Stimulated activated CD4-positive, alpha-beta T cell treated with anti-CD3 and anti-CD28 coated beads, Interleukin-1b, Interleukin-23, amount 100 ng/mL, for 1 hour (primary cell): ENCODE measurements at places on chromosomes 7 and 10.

GRCh38 chr7:91351374-91351773, 87.1 kb downstream of the FZD1 start:
- DNase-seq = no peak

DNA sequence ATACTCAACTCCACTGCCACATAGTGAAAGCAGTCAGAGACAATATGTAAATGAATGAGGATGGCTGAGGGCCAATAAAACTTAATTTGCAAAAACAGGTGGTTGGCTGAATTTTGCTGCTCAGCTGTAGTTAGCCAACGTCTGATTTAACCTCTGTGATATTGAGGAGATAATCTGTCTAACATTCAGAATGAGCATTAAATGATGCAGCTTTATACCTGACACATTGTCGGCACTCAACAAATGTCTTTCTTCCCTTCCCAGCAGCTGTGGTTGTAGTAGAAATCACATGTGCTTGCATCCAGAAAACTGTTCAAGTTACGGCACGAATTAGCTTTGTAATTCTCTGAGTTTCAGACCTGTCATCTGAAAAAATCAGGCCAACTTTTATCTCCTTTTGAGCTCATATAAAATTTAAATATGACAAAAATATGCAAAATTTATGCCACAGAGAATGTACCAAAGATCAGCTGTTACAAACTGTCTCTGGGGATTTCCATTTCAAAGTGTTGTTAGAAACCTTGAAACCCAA, 1239.7 kb downstream of the GATA3 start:
- DNase-seq = no peak

DNA sequence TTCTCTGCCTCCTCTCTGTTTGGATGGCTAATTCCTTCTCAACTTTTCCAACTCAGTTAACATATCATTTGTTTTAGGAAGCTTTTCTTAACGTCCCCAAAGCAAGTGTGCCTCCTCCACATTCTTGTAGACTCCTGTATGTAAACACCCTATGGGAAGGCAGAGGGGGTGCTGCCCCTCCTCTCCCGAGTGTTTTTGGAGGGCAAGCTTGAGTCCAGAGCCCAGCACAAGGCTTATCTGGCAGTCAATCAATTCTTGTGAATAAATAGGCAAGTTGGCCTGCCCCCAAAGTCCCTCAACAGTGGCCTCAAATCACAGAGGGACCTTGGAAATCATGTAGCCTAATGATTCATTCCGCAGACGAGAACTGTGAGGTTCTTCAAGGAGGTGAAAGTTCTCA, 305.6 kb downstream of the RPS24 start:
- DNase-seq = no peak

DNA sequence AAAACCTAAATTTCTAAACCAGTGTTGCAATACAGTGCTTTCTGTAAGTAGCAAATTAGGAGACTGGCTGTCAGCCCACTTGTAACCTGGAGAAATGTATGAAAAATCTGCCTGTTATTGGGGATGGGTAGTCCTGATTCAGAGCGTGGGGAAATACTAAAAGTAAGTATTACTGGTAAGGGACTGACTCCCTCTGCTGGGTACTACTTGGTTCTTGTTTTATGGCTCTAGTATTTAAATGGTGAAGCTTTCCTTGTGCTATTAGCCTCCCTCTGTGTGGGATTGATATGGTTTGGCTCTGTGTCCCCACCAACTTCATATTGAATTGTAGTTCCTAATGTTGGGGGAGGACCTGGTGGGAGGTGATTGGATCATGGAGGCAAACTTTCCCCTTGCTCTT, 886.1 kb downstream of the SORCS1 start:
- no peak for DNase-seq

DNA sequence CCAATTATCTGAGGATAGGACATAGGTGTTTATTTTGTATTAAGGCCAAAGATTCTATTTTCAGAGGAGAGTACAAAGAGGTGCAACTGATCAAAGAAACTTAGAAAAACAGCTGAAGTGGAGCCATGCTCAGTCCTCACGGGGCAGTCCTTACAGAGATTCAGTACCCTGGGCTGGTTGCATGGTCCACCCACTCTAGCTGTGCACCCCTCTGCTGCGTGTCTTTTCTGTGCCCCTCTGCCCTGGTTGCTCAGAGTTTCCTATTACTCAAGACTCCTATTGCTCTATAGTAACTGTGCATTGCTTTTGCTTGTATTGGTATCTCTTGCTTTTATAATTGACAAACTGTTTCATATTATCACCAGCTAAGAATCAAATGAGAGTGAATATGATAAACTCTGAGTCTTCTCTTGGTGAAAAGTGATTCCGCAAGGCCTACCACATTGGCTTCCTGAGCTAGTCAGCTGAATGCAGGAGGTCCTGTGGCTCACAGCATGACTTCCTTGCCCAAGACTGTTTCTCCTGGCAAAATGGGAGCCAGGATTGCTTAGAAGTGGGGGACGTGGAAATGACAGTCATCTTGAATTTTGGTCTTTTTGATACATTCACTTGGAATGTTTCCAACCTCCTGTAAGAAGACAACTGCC, 137.0 kb downstream of the GLCCI1 start:
- no peak for DNase-seq

DNA sequence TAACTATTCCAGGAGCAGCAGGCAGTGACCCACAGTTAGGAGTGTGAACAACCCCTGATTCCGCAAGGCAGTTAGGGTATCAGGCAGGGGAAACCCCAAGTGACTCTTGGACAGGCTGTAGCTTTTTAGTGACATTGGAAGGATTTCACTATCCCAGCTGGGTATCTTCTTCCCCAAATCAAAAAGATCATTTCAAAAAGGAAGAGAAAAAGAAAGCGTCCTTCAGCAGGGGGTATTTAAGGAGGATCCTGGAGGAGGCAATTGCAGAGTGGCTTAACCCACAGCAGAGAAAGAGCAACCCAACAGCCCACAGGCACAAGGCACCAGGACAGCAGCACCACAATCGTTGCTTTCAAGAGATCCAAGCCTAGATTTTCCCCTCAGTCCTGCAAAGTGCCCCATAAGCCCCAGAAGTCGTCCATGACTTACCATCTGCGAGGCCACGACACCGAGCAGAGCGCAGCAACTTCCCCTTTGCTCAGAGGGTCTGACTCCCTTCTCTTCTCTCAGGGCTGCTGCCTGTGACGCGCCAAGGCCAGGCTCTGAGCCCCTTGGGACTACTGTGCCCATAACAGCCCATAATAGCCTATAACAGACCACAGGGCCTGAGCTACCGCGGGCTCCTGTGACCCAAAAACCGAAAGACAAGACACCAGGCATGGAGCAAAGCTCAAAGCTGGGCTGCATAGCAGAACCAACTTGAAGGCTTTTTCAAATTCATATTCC, 19.8 kb downstream of the PIK3AP1 start:
- DNase-seq = no peak
